ENCODE measurements at places on chromosomes 7 and 10. TPM values are rescaled to one million over a fixed set of nuclear protein-coding genes. Genes with fewer than 3 reads are reported as not detected.

- DNase-seq: no peak
These were observed 40.9 kb downstream of the LANCL2 start for GRCh38 chr7:55405856-55406541.

Gene ADCY1
- total RNA-seq: 0.72 TPM

Gene ADRA2A
- 0.82 TPM for total RNA-seq

Gene NACAD
- 5.5 TPM for total RNA-seq

Gene DLX6
- total RNA-seq: not detected
